ENCODE measurements at places on chromosomes 7 and 10. TPM values are rescaled to one million over a fixed set of nuclear protein-coding genes. Genes with fewer than 3 reads are reported as not detected.

Gene NANOS1
- 4.5 TPM for polyA plus RNA-seq

Gene SEMA3E
- 0.15 TPM for polyA plus RNA-seq

Gene WDR86
- 1.8 TPM for polyA plus RNA-seq

Gene LOXL4
- 3.4 TPM for polyA plus RNA-seq

Gene SORBS1
- 12.2 TPM for polyA plus RNA-seq

Gene SLC35B4
- polyA plus RNA-seq: 19.6 TPM

Gene POLR1F
- 5.3 TPM for polyA plus RNA-seq

Gene PLXNA4
- 0.17 TPM for polyA plus RNA-seq

Gene CPVL
- polyA plus RNA-seq: 104 TPM

Gene GATAD1
- 17.5 TPM for polyA plus RNA-seq

Gene GNAT3
- not detected for polyA plus RNA-seq

Gene CUBN
- polyA plus RNA-seq: 31.6 TPM

DNA sequence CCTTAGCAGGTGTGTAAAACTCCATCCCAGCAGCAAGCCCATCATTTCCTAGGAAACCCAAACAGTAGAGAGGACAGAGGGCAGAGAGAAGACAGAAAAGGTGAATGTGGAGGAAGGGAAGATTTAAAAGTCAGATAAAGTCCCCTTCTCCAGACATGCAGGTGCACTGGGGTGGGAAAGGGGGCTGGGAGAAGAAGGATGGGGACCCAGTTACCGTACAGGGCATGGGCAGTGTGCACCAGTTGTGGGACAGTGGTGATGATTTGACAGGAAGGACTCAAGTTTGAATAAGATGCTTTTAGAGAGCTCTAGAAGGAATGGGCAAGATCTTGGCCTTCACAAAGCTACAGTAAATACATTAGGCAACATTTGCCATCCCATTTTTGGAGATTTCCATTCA, 110.7 kb upstream of the PLXNA4 start:
- no peak for DNase-seq

DNA sequence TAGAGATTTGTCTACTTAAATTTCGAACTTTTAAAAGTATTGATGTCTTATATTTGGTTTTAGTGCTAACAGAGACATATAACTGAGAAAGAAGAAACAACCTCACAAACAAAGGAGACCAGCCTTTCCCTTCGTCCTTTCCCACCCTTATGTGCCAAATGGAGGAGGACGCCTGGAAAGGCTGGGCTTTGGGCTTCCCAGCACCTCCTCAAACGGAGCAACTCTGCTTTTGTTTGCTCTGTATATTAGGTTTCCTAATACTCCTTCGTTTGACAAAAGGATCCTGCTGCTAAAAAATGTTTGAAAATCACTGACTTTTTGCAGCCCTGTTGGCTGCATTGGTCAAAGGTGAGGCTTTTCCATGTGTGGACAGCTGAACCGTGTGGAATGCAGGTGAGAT, 471.8 kb downstream of the SORCS3 start:
- no peak for DNase-seq

- DNase-seq: no peak
These were observed 13.0 kb upstream of the BAMBI start for GRCh38 chr10:28664369-28664740.

GRCh38 chr7:113636727-113637421, 281.9 kb downstream of the PPP1R3A start:
- DNase-seq: no peak

DNA sequence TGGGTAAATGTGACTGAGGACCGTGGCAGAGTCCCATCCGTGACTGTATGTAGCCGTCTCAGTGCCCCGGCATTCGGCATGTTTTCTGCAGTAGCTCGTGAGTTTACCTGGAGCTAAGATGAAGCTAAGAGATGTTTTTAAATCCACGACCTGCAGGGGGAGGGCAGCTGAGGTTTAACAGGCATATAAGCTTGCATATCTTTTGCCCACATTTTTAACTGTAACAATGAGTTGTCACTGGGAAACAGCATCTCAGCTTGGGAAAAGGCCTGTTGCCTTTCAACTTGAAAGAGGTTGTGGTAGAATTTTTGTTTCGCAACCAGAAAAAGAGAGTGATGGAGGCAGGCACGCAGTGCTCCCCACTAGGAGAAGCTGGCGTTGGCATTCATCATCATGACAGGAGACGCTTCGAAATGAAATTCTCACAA, 77.7 kb downstream of the CELF2 start:
- DNase-seq: no peak

DNA sequence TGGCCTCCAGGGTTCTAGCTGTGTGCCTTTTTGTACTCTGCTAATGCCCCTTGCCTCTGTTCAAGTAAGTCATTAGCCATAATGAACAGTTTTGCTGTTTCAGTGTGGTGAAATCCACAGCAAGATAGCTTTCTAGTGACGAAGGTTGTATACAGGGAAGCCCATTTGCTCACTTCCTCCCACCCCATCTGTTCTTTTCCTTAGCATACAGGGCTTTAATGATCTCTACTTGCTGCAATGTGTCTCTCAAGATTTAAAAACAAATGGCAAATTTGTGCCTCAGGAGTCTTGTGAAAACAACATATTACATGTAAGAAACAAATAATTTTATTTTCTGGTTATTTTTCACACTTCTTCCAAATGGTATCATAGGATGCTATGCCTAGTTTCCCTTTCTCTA, 243.2 kb downstream of the CDK14 start:
- no peak for DNase-seq

DNA sequence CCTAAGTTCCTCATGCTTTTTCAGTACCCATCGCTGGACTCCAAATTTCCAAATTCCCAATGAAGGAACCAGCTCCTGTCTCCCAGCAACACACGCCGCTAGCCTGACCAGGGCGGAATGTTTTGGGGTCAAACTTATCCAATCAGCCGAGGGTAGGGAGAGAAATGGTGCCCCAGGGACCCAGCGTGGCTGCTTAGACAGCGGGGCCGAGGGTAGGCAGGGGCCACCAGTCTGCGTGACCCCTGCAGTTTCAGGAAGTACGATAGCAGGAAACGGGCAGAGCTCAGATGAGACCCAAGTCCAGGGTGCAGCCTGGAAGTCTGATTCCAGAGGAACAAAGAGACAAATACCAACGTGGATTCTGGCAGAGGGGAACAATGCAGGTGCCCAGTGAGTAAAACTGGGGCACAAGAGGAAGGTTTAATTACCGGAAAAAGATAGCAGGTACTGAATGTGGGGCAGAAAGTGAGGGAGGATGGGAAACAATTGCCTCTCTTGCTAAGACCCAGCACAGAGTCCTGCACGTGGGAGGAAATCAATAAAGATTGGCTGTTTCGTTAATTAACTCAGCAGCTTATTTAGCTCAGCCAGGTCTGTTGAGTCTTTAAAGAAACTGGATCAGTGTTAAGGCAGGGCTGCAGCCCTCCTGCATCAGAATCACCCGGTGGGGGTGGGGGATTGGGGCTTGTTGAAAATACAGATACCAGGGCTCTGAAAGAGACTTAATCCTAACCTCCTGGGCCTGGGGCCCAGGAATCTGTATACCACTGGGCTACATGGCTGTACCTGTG, 50.4 kb upstream of the NFE2L3 start:
- no peak for DNase-seq

DNA sequence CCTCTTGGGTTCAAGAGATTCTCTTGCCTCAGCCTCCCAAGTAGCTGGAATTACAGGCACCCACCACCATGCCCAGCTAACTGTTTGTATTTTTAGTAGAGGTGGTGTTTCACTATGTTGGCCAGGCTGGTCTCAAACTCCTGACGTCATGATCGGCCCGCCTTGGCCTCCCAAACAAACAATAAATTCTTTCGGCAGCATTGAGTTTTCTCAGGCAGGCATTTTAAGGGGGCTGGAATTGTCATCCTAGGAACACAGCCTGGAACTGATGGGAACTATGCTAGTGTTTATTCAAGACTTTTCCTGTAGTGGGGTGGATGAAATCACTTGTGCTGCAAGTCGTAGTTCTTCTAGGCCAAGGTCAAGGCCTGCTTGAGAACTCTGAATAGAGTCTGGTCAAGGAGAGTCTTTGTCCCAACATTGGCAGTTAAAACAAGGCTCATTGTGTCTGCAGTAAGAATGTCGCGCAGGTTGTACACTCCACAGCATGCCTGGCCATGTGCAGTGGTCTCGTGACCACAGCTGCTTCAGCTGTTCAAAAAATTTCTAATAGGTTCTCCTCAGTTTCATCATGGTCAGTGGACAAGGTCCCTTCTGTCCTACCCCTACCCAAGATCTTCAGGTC, 92.8 kb downstream of the HECW1 start:
- DNase-seq: no peak

DNA sequence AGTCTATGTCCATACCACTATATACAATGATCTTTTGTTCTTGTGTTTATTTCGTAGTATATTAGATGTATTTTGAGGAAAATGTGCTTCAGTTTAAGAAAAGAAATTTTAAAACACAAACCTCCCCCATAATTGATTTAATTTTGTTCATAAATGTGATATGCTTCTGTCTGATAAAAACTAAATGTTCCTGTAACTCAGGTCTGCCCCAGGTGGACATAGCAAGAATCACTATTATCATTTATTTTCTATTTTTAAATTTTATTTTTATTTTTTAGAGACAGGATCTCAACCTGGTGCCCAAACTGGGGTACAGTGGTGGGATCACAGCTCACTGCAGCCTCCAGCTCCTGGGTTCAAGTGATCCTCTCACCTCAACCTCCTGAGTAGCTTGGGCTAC, 43.2 kb downstream of the BEND7 start:
- no peak for DNase-seq

DNA sequence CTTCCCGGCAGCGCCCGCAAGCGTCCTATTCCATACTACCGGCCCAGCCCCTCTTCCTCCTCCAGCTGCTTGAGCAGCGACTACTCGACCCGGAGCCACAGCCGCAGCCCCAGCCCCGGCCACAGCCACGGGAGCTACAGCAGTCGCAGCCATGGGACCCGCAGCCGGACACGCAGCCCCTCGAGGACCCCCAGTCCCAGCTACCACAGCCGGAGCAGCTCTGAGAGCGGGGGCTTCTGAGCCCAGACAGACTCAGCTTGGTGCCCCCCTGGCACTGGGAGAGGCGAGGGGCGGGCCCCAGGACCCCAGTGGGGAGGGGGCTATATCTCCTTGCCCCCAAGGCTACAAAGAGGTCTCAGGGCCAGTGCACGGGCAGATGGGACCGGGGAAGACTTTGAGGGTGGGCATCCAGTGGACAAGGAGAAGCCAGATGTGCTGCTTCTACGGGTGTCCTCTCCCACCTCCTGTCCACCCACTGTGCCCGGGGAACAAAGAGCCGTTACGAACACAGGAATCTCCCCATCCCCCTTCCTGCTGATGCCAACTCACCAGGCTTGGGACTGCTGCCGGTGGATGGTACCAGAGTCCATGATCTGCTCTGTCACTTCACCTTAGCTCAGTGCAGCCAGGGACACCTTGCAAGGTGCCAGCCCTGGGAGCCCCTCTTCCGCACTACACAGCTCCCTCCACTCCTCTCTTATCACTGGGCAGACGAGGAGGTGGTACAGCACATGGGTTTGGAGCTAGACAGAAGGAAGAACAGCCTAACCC, 16.7 kb upstream of the HSPB1 start:
- no peak for DNase-seq

GRCh38 chr7:16587790-16588189, 57.8 kb downstream of the ANKMY2 start:
- no peak for DNase-seq

DNA sequence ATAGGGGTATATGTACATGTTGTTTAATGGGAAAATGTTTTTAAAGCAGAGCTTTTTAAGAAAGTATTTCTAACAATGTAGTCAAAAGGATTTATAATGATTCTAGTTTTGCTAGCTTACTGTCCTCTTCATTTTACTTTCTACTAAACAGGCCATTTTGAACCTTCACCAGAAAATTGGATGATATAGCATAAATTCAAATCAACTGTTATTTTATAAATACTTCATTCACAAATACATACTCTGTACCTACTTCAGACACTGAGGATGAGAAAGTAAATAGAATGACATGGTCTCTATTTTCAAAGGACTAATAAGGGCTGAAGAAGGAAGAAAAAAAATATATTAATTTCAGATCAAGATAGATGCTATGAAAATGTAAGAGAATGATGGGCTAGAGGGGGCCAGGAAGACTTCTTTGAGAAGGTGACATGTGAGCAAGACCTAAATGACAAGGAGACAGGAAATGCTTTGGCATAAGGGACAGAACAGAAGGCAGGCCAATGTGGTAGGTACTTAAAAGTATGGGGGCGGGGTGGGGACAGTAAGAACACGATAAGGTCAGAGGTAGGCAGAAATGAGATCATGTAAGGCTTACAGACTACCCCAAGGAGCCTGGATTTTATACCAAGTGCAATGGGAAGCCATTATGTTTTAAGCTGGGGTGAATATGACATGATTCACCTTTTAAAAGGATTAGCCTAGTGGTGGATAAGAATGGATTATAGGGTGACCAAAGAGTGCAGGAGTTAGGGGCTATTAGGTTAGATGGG, 5.2 kb downstream of the NAMPT start:
- DNase-seq: no peak

GRCh38 chr10:125026036-125026931, 84.4 kb downstream of the ZRANB1 start:
- no peak for DNase-seq

- no peak for DNase-seq
These were observed 43.4 kb upstream of the DAGLB start for GRCh38 chr7:6491194-6491593.

DNA sequence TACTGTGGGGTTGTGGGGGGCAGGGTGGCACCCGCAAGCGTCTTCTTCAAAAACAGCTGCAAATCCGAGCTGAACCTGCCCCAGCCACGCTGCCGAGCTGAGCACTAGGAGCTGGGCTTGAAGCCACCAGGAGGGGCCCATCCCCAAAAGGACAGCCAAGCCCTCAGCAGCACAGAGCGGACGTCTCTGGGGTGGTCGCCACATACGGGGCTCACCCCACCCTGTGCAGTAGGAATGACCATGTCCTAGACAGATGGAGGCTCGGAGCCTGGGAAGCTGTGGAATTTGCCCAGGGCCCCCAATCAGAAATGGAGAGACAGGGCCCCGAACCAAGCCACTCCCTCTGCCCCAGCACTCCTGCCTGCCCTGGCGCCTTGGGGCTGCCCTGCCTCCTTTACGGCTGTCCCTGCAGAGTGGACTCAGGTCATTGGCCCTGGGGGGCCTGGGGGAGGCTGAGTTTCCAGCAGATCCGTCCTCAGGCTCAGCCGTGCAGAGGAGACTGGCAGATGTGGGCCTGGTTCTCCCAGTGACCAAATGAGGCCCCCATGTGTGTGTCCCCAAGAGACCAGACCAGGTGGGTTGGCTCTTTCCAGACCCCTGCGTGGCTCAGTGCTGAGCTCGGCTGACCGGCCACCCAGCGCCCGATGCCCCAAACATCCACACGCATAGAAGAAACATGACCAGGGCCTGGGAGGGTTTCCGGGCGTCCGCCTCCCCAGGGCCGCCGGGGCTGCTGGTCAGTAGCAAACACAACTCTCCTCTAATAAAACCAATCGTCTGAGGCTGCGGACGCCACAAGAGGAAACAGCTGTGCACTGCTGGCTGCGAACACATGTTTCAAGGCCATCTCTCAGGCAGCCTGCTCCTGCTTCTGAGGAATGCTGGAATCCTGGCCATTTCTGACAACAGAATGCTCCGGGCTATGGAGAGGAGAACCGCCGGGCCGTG, 54.9 kb downstream of the PDGFA start:
- DNase-seq: peak; percentile 84

- DNase-seq: no peak
These were observed 2.4 kb downstream of the CD36 start for GRCh38 chr7:80640846-80641245.

GRCh38 chr10:100516847-100517246, 2.8 kb downstream of the SEC31B start:
- DNase-seq: no peak

GRCh38 chr7:51949726-51950644, 633.4 kb upstream of the COBL start:
- DNase-seq: no peak

Data from kidney (tissue), 22 donors.